H9 (cell line): ENCODE measurements at places on chromosomes 1 and 21. TPM values are rescaled to one million over a fixed set of nuclear protein-coding genes. Genes with fewer than 3 reads are reported as not detected.

- no peaks in the 10 kb centered on the region for H3K4me1 ChIP-seq
- no peaks in the 10 kb centered on the region for H3K27me3 ChIP-seq
- no peaks in the 10 kb centered on the region for H3K36me3 ChIP-seq
- no peak overlapping the region for H3K27ac ChIP-seq
- DNase-seq, result no peak
Measured at GRCh38 chr1:226033582-226033981, 28.9 kb upstream of the H3-3A start.

Gene NEK2
- total RNA-seq, result 16.7 and 17.6 TPM in 2 replicates

DNA sequence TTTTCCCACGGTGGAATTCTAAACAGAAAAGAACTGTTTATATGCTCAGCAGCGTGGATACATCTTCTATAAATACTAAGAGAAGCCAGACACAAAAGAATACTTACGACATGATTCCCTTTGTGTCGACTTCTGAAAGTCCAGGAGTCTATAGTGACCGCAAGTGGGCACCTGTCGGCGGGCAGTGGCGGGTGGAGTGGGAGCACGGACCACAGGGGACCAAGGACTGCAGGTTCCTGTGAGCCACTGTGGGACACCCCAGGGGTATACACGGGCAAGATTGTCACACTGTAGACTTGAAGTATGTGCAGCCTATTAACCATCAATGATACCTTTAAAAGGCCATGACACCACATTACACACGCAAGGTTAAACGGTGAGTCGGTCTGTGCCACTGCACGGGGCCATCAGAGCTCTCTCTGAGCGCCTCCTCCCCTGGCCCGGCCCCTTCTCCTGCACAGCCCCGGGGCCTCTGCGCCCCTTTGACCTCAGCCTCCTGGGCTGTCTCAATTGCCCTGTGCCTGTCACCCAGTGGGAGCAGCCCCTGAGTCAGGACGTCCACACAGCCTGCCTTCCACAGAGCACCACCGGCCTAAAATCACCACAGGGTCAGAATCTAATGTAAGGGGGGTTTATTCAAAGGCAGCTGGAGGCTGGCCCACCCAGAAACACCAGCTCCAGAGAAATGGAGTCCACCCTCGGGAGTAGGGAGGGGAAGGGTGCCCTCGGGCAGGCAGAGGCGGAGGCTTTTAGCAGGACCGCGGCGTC, 90.0 kb upstream of the COL6A1 start:
- no peak overlapping the region for H3K27ac ChIP-seq
- no peaks in the 10 kb centered on the region for H3K36me3 ChIP-seq
- DNase-seq, result no peak
- no peaks in the 10 kb centered on the region for H3K27me3 ChIP-seq
- H3K4me1 ChIP-seq, result no peaks in the 10 kb centered on the region

Gene KRTAP11-1
- total RNA-seq, result not detected in 2 replicates

- no peak overlapping the region for H3K4me3 ChIP-seq
- H3K27me3 ChIP-seq, result no peaks in the 10 kb centered on the region
- peak; percentile 4 for DNase-seq
- H3K36me3 ChIP-seq, result no peaks in the 10 kb centered on the region
- no peak overlapping the region for H3K27ac ChIP-seq
Measured at GRCh38 chr1:29636936-29637335, 400.6 kb downstream of the PTPRU start.

GRCh38 chr1:241356519-241357365, at the start of gene RGS7:
RGS7 (minus strand) TSS chr1:241357205.
- no peaks in the 10 kb centered on the region for H3K36me3 ChIP-seq
- peak within 1 kb of the TSS; percentile 93 for H3K4me3 ChIP-seq

- H3K4me1 ChIP-seq, result no peaks in the 10 kb centered on the region
- no peak for DNase-seq
- H3K4me3 ChIP-seq, result no peak overlapping the region
- no peaks in the 10 kb centered on the region for H3K27me3 ChIP-seq
- no peak overlapping the region for H3K27ac ChIP-seq
- H3K36me3 ChIP-seq, result no peaks in the 10 kb centered on the region
Measured at GRCh38 chr21:43965911-43966585, 46.1 kb upstream of the TRAPPC10 start.

- no peaks in the 10 kb centered on the region for H3K4me1 ChIP-seq
- no peak for DNase-seq
- no peaks in the 10 kb centered on the region for H3K27me3 ChIP-seq
- H3K27ac ChIP-seq, result no peak overlapping the region
Measured at GRCh38 chr1:204327359-204327758, 32.4 kb downstream of the PLEKHA6 start.

- H3K27me3 ChIP-seq, result no peaks in the 10 kb centered on the region
- no peaks in the 10 kb centered on the region for H3K4me1 ChIP-seq
- DNase-seq, result no peak
- H3K4me3 ChIP-seq, result no peak overlapping the region
Measured at GRCh38 chr21:32256873-32257620, 21.8 kb downstream of the MIS18A start.

Gene PLPP3
- total RNA-seq, result 25.3 and 26.7 TPM in 2 replicates

GRCh38 chr1:201850053-201850397, 21.1 kb downstream of the IPO9 start:
- H3K27me3 ChIP-seq, result no peaks in the 10 kb centered on the region
- H3K4me3 ChIP-seq, result no peak overlapping the region
- no peaks in the 10 kb centered on the region for H3K4me1 ChIP-seq
- no peak for DNase-seq
- no peak overlapping the region for H3K27ac ChIP-seq
- H3K36me3 ChIP-seq, result peaks cover 26% of the 10 kb centered on the region; the same call in 2 of the 3 replicates

Gene C1orf116
- 0.48 and 0.55 TPM in 2 replicates for total RNA-seq

Gene CFAP126
- not detected in 2 replicates for total RNA-seq

DNA sequence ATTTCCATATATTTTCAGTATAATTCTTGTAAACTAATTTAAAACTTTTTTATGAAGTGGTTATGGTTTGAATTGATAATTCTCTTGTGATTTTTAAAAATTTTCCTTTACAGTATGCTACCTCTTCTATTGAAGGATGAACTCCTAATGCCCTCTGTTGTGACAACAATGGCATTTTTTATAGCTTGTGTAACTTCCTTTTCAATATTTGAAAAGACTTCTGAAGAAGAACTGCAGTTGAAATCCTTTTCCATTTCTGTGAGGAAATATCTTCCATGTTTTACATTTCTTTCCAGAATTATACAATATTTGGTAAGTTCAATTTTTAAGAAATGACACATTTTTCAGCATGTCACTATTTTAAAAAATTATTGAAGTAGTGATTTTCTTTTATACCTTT, 61.4 kb downstream of the ALG6 start:
- H3K27ac ChIP-seq, result no peak overlapping the region
- no peak for DNase-seq
- no peaks in the 10 kb centered on the region for H3K4me1 ChIP-seq
- H3K36me3 ChIP-seq, result peaks cover 34% of the 10 kb centered on the region
- H3K4me3 ChIP-seq, result no peak overlapping the region
- H3K27me3 ChIP-seq, result no peaks in the 10 kb centered on the region

Gene CLCA1
- total RNA-seq, result not detected in 2 replicates

GRCh38 chr1:174990382-174990999, 9.3 kb upstream of the CACYBP start:
- no peaks in the 10 kb centered on the region for H3K27me3 ChIP-seq
- H3K27ac ChIP-seq, result no peak overlapping the region
- H3K4me3 ChIP-seq, result no peak overlapping the region
- peaks cover 70% of the 10 kb centered on the region for H3K36me3 ChIP-seq
- DNase-seq, result no peak

GRCh38 chr1:152535774-152536173, 21.5 kb downstream of the CRCT1 start:
- H3K4me3 ChIP-seq, result no peak overlapping the region
- no peaks in the 10 kb centered on the region for H3K27me3 ChIP-seq
- no peaks in the 10 kb centered on the region for H3K4me1 ChIP-seq
- H3K36me3 ChIP-seq, result peaks cover 9% of the 10 kb centered on the region
- H3K27ac ChIP-seq, result no peak overlapping the region
- DNase-seq, result no peak
